ENCODE measurements at places on chromosomes 16 and 17. TPM values are rescaled to one million over a fixed set of nuclear protein-coding genes. Genes with fewer than 3 reads are reported as not detected.

DNA sequence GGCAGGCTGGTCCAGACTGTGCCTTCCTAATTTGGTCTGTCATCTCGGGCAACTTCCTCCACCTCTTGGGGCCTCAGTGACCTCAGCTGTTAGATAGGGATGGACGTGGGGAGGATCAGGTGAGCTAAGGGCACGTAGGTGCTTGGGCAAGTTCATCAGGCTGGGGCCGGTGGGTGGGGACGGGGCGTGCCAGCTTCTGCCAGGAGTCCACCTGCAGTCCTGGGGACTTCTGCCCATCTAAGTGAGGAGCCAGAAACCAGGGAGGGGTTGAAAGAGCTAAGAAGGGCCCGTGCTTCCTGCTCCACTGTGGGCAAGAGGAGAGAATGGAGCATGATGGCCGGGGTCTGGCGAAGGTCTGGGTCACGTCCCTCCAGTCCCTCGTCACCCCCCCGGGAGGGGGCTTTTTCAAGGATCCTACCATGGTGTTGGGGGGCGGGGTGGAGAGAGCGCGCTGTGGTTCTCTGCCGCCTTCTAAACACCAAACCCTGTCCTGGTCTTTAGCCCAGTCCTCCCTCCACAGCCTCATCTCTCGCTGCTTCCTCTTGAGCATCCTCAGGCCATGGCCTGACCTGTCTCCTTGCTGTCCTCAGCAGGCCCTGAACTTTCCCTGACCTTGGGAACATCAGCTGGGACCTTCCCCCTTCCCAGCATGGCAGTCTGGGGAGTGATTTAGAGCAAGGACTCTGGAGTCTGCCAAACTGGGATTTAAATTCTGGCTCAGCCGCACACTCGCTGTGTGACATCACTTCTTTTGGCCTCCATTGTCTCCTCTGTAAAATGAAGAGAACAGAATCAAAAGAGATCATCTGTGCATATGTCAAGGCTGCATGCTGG is 21.6 kb downstream of the SPNS2 start:
- DNase-seq, result no peak

- peak; percentile 64 for DNase-seq
Observed at GRCh38 chr17:3894911-3895343, 2.1 kb upstream of the CAMKK1 start.

DNA sequence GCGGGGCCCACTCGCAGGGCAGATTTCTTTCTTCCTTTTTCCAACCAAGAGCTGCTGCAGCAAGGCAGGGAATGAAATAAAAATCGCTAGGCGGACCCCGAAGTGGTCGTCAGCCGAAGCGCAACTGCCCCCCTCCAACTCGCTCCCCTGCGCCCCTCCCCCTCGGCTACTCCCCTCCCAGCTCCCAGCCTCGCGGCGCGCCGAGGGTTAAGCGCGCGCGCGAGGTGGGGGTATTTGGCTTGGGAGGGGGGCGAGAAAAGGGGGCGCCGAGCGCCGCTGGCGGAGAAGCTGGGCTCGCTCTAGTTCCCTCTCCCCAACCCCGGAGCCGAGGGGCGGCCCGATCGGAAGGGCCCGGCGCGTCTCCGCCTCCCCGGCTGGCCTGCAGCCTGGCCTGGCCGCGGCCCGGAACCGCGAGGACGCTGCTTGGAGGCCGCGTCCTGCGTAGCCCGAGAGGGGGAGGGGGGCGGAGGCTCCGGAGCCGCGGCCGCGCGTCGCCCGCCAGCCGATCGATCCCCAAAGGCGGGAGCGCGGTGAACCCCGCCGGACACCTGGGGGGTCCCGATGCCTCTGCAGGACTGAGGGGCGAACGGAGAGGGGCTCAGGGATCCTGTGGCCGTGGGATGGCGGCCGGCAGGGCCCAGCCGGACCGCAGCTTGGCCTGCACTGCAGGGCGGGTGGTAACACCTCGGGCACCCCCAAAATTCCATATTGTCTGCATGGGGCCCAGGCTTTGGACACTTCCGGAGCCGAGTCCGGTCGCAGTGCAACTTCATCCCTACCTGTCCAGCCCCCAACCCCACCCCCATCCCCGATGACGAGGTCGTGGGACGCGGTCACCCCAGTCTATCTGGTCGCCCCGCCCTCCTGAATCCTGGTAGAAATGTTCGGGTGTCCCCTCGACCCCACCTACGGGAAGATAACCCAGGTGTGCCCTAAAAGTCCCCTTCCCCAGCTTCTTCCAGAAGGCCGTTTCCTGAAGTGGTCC is 4.9 kb upstream of the CBX4 start:
- no peak for DNase-seq

The MCRIP2 gene
- total RNA-seq, result 11.9 TPM

GRCh38 chr17:74740173-74740572 is 3.1 kb downstream of the RAB37 start:
- DNase-seq, result no peak

- no peak for DNase-seq
Observed at GRCh38 chr17:2482218-2482617, 29.5 kb downstream of the METTL16 start.

The ATAD5 gene
- 4.5 TPM for total RNA-seq

The HBZ gene
- total RNA-seq, result not detected

GRCh38 chr17:27489045-27489715 is 32.9 kb downstream of the KSR1 start:
- peak; percentile 50 for DNase-seq

DNA sequence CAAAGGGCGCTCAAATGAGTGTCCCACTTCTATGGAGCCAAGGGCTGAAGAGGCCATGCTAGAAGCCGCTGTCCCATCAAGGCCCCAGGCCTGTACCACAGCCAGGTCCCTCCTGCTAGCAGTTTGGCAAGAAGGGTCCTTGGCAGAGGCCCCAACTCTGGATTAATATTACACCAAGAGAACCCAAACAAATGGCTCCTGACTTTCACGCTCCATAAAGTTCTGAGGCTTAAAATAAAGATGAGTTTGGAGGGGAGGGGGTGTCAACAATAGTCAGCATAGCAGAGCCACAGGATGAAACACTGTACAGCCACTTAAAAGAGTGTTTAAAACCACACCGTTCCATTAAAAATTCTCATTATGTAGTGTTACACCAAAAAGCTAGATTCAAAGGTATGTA is 30.5 kb downstream of the CUEDC1 start:
- DNase-seq, result no peak

DNA sequence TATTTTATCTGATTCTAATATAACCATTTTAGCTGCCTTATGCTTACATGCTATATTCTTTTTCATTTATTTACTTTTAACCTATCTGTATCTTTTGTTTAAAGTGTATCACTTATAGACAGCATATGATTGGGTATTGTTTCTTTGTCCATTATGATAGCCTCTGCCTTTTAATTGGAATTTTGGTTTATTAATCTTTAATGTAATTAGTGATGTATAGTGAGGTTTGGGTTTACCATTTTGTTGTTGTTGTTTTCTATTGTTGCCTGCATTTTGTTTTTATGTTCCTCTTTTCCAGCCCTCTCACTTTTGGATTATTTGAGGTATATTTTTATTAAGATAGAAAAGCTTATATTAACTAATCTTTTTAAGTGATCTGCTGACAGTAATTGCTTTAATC is 59.4 kb downstream of the NLK start:
- no peak for DNase-seq

GRCh38 chr17:4708436-4708835 is 2.0 kb upstream of the ARRB2 start:
- DNase-seq, result no peak

The CCDC137 gene
- total RNA-seq, result 16.7 TPM

The SOCS1 gene
- 1.3 TPM for total RNA-seq

- DNase-seq, result no peak
Observed at GRCh38 chr17:64472564-64472963, 23.6 kb downstream of the MILR1 start.

The CTRB2 gene
- not detected for total RNA-seq

The PLLP gene
- 0.17 TPM for total RNA-seq

The CCL2 gene
- total RNA-seq, result 64.2 TPM

DNA sequence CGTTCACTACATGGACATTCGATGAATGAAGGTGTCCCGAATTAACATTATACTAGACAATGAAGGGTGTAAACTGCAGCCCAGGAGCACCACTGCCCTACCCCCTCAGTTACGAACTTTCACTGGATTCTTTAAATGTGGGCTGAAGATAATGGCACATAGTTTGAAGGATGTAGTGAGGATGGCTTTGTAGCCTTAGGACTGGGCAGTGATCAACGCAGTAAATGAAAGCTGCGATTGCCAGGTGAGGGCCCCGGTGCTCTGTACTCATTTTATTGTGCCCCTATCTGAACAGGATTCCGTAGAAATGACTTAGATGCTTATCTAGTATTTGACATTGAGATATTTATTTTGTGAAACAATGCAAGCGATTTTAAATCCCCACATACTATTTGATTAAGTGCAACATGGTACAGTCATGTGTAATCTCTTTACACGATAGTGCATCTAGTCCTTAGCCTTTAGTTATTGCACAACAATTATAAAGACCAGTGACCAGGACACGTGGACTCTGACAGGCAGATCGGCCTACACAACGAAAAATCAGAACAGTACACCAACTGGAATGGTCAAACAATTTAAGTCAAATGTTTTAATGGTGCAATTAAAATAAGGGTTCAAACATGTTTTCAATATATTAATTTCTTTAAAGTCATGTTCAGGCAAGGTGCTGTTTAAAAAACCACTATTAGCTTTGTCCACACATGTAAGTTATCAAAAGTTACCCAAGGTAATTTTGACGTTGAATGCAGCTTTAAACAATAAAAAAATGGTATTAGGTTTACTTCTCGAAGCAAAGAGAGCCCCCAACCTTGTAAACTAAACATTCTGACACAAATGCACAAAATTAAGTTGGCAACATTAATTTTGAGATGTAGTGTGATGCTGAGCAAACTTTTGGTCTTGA is 17.4 kb upstream of the ERN1 start:
- DNase-seq, result no peak

DNA sequence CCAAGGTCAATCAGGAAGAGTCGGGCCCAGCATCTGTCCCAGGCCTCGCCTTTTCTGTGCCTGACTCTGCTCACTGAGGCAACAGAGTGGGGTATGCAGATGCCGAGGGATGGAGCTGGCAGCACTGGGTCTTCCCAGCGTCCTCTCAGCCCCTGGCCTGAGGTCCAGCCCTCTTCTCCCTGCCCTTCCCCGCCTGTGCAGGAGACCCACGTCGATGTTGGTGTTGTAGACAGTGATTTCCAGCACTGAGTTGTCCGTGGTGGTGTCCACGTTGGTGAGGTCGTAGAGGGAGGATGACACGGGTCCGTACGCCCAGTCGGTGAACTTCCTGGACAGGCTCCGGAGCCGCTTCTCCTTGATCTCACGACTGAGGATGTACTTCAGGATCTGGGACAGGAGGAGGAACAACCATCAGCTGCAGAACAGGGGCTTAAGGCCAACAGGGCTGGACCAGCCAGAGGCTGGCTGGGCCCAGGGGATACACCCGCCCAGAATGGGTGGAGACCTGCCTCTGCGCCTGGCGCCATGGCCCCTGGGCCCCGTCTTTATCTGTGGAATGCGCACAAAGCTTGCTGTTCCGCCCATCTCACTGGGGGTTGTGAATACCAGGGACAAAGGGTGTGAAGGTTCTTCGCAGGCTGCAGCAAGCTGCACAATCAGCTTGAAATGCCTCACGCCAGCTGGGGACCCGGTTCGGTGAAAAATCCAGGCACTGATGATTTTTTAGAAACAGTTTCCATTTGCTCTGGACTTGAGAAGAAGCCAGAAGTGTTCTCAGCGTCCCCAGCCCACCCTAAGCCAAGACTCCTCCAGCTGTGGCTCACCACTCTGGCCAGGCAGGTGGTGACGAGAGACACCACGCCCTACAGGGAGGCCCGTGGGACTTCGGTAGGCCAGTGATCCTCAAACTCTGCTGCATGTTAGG is 27.5 kb downstream of the TRPV3 start:
- DNase-seq, result no peak

- DNase-seq, result no peak
Observed at GRCh38 chr17:5610956-5611355, 26.6 kb upstream of the NLRP1 start.

- DNase-seq, result peak; percentile 69
Observed at GRCh38 chr17:21039839-21040575, 2.8 kb downstream of the USP22 start.

DNA sequence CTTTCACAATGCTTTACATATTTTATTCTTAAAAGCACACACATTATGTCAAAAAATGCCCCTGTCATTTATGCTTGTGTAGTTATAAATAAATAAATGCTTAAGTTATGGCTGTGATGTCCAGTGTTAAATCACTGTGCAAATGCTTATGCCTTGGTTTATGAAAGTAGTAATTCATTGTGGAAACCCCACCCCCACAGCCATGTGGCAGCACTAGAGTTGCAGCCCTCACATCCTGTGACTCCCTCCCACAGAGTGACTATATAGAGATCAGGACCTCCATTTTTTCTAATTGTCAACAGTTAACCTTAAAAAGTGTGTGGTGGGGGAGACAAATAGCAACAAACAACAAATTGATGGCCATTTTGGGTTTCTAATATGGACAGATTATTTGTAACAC is 2.4 kb downstream of the SKAP1 start:
- DNase-seq, result no peak

- DNase-seq, result no peak
Observed at GRCh38 chr16:23842137-23842600, 6.4 kb downstream of the PRKCB start.

DNA sequence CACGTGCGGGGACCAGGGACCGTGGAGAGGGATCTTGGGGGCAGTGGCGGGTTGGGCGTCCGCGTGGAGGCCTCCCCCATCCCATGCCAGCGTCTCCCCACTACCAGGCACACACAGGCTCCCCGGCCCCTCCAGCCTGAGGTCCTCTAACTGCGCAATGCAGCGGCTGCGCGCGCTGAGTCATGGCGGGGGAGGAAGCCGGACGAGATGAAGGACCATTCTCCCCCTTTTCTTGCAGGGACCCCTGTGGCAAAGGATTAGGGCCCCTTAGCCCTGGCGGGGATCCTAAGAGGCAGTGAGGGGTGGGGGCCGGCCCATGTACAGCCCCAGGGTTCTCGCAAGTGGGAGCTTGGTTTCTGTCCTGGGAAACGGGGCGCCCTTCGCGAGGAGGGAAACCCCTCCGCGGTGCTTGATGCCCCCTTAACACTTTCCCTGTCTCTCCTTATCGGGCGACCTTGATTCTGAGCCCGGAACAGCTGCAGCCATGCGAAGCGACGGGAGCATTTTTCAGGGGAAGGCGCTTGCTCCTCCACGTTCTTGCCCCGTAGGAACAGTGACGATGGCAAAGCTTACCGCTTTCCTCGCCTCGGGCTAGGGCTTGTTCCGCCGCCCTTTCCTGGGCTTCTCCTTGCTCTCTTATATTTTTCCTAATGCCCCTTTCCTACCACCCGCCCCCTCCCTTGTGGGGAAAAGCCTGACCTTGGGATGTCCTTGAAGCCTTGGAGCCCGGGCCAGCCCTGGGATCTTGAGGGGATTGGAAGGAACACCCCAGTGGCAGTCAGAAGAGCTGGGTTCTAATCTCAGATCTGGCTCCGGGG is 592 bp downstream of the ALDOA start:
- DNase-seq, result no peak

The KRT222 gene
- total RNA-seq, result not detected

DNA sequence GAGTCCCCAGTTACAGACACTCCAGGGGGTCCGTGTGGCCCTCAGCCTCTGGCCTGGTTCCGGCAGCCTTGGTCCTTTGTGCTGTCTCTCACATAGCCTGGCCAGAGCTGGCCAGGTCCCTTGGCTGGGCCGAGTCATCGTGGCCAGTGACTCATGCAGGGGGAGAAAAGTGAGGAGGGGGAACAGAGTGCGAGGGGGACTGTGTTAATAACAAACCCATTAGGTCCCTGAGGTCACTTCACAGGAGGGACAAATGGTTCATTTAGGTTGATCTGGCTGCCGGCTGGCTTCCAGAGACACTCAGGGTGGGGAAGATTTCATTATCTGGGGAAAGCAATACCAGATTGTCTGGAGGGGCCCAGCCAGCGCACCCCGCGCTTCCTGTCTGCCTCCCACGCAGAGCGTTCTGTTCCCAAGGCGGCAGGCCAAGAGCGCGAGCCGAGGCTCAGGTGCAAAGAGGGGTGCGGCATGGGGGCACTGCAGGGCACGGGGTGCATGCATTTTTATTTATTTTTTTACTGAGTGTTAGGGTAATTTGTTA is 223.1 kb downstream of the SEC14L1 start:
- DNase-seq, result no peak
